ENCODE measurements at places on chromosomes 6 and 20. TPM values are rescaled to one million over a fixed set of nuclear protein-coding genes. Genes with fewer than 3 reads are reported as not detected.

DNA sequence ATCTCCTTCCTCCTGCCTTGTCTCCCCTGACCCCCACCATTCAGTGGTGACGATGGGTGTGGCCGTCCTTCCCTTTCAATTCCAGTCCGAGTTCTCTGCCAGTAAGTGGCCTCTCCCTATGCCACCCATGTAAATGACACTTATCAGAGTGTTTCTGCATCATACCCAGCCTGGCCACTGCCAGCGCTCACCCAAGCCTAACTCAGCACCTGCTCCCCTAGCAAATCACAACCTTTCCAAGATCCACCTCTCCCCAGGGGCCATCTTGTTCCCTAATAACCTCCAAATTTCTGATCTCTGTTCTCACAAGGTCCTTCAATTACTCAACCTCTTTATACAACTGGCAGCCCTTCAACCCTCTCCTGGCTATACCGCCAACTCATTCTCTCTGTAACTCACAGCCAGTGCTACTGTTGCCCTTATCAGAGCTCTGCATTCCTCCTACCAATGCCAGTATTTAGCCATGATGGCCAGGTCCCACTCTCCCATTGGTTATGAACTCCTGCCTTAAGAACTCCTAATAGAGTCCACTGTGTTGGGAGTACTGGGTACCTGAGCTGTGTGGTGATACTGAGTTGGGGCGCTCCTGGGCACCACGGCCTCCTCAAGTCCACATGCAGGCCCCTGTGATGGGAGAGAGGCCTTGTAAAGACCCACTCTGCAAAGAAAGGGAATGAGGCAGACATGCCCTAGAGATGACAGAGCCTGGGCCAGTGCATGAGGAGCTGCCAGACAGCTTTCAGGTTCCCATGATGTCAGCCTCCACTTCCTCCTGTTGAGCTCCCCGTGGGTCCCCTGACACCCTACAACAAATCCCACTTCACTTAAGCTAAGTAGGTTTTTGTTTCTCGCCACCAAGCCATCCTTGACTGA is 187.4 kb upstream of the RREB1 start:
- no peak overlapping the region for H3K4me3 ChIP-seq
- H3K27me3 ChIP-seq, result peaks cover 3% of the 10 kb centered on the region
- H3K4me1 ChIP-seq, result no peaks in the 10 kb centered on the region
- H3K27ac ChIP-seq, result no peak overlapping the region

- no peak for DNase-seq
- no peaks in the 10 kb centered on the region for H3K36me3 ChIP-seq
- H3K4me3 ChIP-seq, result no peak overlapping the region
- H3K27ac ChIP-seq, result no peak overlapping the region
These were observed 46.3 kb upstream of the ECHDC1 start for GRCh38 chr6:127389706-127390105.

- H3K36me3 ChIP-seq, result no peaks in the 10 kb centered on the region
- H3K4me1 ChIP-seq, result peaks cover 4% of the 10 kb centered on the region
- H3K27ac ChIP-seq, result no peak overlapping the region
- no peak for DNase-seq
- peak overlapping the region; percentile 82 for H3K4me3 ChIP-seq
These were observed 1.0 kb downstream of the BFSP1 start for GRCh38 chr20:17530153-17530552.

DNA sequence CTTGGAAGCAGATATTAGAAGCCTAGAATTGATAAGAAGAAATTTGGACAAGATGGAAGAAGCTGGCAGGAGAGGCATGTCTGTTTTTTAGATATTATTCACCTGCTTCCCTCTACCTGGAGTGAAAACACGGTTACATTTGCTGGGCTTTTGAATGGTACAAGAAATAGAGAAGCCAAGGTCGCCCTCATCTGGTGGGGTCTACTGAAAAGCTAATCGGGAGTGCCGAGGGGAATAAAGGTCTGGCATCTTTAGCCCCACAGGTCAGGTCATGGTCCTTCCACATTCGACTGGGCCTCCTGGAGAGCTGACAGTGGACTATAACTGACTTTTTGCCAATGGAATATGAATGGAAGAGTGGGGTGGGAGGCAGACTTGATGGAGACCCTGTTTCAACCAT is 4.6 kb upstream of the C2 start:
- H3K4me3 ChIP-seq, result no peak overlapping the region
- no peaks in the 10 kb centered on the region for H3K27me3 ChIP-seq
- H3K27ac ChIP-seq, result no peak overlapping the region
- no peaks in the 10 kb centered on the region for H3K36me3 ChIP-seq
- H3K4me1 ChIP-seq, result no peaks in the 10 kb centered on the region
- DNase-seq, result no peak

TRIM10 gene
- total RNA-seq, result not detected

RAMACL gene
- 4.9 TPM for total RNA-seq

WFDC2 gene
- total RNA-seq, result 4.6 TPM

TNF gene
- total RNA-seq, result not detected

DNA sequence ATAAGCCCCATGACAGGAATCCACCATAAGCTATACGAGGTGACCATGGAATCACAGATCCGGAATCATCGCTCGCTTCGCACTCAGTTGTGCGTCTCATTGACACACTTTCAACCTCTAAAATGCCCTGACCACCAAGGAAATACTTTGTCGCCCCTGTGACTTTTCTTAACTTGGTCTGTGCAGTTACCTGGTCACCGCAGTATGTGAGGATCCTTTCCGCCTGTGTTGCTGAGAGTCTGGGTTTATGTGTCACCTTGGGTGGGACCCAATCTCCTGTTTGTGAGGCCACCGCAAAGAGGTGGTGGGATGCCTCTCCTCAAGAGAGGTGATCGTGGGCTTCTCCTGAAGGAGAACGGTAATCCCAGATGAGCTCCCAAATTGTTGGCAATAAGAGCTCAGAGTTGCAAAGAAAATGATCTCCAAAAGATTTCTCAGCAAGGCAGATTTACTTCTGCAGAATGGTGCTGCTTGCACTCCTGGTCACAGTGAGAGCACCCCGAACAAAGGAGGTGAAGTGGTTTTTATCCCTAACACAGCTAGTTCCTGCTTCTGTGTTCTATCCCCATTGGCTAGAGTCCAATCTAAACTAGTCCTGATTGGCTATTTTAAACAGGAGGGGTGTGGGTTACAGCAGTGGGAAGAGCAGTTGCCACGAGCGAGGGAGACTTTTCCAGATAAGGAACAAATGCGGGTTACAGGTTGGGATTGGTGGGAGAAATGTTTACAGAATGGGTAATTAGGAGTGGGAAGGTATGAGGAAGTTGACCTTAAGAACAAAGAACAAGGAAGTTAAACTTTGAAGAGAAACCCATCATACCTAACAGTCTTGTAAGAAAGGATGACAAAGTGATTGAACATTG is 9.1 kb upstream of the ZNFX1 start:
- peak overlapping the region; percentile 85 for H3K4me3 ChIP-seq
- peaks cover 36% of the 10 kb centered on the region for H3K4me1 ChIP-seq
- peaks cover 93% of the 10 kb centered on the region for H3K36me3 ChIP-seq
- H3K27me3 ChIP-seq, result peaks cover 17% of the 10 kb centered on the region
- H3K27ac ChIP-seq, result peak overlapping the region; percentile 57
- no peak for DNase-seq

DSP gene
- total RNA-seq, result 109 TPM

GRCh38 chr6:138092686-138093085 is 14.5 kb downstream of the PERP start:
- DNase-seq, result no peak
- peaks cover 8% of the 10 kb centered on the region for H3K4me1 ChIP-seq
- no peak overlapping the region for H3K4me3 ChIP-seq

- no peak overlapping the region for H3K4me3 ChIP-seq
- no peaks in the 10 kb centered on the region for H3K36me3 ChIP-seq
- peaks cover 3% of the 10 kb centered on the region for H3K4me1 ChIP-seq
- peaks cover 8% of the 10 kb centered on the region for H3K27me3 ChIP-seq
- H3K27ac ChIP-seq, result no peak overlapping the region
- DNase-seq, result no peak
These were observed 72.9 kb upstream of the SLC22A16 start for GRCh38 chr6:110549277-110549676.

GRCh38 chr6:146341493-146342230 is 202.0 kb upstream of the RAB32 start:
- H3K27ac ChIP-seq, result no peak overlapping the region
- H3K4me1 ChIP-seq, result no peaks in the 10 kb centered on the region
- H3K4me3 ChIP-seq, result no peak overlapping the region
- H3K27me3 ChIP-seq, result no peaks in the 10 kb centered on the region

- H3K36me3 ChIP-seq, result no peaks in the 10 kb centered on the region
- peaks cover 5% of the 10 kb centered on the region for H3K4me1 ChIP-seq
- H3K27ac ChIP-seq, result no peak overlapping the region
- peaks cover 1% of the 10 kb centered on the region for H3K27me3 ChIP-seq
- no peak overlapping the region for H3K4me3 ChIP-seq
These were observed 139.9 kb upstream of the LAMP5 start for GRCh38 chr20:9374480-9374879.

GRCh38 chr6:168332020-168332419 is 12.4 kb upstream of the DACT2 start:
- H3K27ac ChIP-seq, result no peak overlapping the region
- DNase-seq, result no peak
- H3K4me1 ChIP-seq, result no peaks in the 10 kb centered on the region
- H3K36me3 ChIP-seq, result no peaks in the 10 kb centered on the region
- H3K4me3 ChIP-seq, result no peak overlapping the region
- no peaks in the 10 kb centered on the region for H3K27me3 ChIP-seq

DNA sequence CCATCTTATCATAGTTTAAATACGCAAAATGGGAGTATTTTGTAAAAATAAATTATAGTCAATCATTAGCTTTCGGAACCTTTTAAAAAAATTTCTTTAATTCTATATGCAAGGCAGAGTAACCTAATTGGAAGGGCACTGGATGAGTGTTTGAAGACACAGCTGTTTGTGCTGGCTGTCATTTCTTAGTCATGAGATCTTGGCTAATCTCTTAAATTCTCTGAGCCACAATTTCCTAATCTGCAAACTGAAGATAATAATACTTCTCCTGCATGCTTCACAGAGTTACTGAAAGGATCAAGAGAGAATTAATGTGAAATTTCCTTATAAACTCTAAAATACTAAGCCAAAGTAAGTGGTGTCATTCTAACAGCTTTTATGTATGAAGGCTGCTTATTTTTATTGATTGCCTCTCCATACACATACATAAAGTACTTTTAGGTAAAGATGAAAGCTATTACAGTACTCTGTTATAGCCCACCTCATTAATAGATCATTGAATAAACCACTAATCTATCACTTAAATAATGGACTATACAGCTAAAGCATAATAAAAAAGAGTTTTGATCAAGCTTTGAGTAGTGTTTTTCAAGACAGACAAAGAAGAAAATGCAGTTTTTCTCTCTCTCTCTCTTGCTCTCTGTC is 383.7 kb upstream of the IRAK1BP1 start:
- H3K27ac ChIP-seq, result no peak overlapping the region
- H3K36me3 ChIP-seq, result no peaks in the 10 kb centered on the region
- H3K27me3 ChIP-seq, result no peaks in the 10 kb centered on the region
- H3K4me1 ChIP-seq, result peaks cover 2% of the 10 kb centered on the region

TNFRSF6B gene
- not detected for total RNA-seq

DNA sequence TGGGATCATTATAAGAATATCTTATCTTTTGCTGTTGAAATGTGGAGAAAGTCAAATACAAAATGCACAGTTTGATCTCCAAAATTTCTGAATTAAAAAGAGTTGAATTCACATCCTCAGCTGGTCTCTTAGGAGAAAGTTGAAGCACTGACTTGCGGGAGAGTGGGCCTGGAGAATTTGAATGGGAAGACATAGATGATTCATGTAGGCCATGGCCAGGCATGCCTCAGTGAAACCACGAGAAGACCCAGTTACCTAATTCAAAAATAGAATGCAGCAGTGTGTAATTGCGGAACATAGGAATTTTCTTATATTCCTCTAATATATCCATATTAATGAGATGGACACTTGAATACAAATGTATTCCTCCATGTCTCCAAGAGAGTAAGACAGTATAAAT is 53.0 kb upstream of the DTNBP1 start:
- H3K27me3 ChIP-seq, result no peaks in the 10 kb centered on the region
- no peak overlapping the region for H3K4me3 ChIP-seq
- H3K4me1 ChIP-seq, result no peaks in the 10 kb centered on the region
- no peak overlapping the region for H3K27ac ChIP-seq
- DNase-seq, result no peak
- peaks cover 4% of the 10 kb centered on the region for H3K36me3 ChIP-seq

DNA sequence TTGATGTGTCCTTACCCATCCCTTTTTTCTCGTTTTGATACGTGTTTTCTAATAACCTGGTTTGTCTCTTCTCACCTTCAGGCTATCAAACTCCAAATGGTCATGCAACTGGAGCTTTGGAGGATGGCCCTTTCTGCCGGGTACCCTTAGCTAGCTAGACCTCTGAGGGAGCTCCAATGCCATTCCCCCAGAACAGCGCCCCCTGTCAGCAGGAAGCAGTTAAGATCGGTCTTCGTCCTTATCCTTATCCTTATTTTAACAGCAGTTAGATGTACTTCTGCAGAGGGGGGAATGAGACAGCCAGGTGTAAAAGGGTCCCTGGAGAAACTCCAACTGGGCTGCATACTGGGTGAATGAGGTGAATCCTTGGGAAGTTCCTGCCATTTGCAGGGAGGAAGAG is 37.2 kb downstream of the SEL1L2 start:
- no peaks in the 10 kb centered on the region for H3K27me3 ChIP-seq
- H3K27ac ChIP-seq, result no peak overlapping the region
- H3K4me3 ChIP-seq, result no peak overlapping the region
- DNase-seq, result no peak

MEI4 gene
- total RNA-seq, result 0.38 TPM

DNA sequence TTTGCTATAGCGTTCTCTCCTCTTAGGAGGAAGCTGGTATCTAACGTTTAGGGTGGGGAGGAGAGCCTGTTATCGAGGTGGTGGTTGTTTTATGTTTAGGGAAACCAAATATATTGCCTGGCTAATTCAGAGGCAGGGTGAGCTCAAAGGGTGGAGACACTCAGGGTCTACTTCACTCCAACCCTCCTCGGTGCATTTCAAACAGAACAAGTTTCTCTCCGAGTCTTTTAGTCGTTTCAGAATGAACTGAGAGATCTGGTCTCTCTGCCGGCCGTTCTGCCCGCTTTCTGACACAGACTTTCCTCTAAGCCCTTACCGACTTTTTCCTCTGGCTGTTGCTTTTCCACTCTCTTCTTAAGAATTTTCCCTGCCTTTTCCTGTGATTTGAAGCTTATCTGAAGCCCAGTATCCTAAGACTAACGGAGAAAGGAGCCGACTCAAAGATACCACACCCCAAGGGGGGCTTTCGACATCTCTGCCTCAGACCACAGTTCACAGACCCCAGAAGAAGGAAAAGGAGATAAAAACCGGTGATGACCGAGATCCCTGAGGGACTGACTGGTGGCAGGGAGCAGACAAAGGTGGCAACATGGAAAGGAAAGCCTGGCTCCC is 865 bp downstream of the STK38 start:
- H3K4me3 ChIP-seq, result peak overlapping the region; percentile 99
- peaks cover 18% of the 10 kb centered on the region for H3K4me1 ChIP-seq
- peak overlapping the region; percentile 93 for H3K27ac ChIP-seq
- peaks cover 7% of the 10 kb centered on the region for H3K27me3 ChIP-seq
- H3K36me3 ChIP-seq, result peaks cover 4% of the 10 kb centered on the region

DNA sequence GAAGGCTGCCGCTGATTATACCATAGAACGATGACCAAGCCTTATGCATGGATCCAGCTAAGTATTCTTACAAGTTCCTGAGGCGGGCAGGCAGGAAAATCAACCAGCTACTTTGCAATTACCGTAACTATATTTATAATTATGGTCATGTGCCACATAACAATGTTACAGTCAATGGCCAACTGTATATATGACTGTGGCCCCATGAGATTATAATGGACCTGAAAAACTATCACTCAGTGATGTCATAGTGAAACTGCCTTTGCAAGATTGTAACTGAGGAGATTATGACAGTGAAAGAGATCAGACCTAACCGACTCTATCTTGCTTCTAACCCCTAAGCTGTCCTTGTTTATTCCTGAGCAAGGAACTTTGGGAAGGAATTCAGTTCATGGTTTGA is 33.1 kb upstream of the FAM135A start:
- H3K4me3 ChIP-seq, result no peak overlapping the region
- H3K4me1 ChIP-seq, result peaks cover 9% of the 10 kb centered on the region
- H3K27me3 ChIP-seq, result peaks cover 2% of the 10 kb centered on the region
- no peak overlapping the region for H3K27ac ChIP-seq
- no peaks in the 10 kb centered on the region for H3K36me3 ChIP-seq
